ENCODE measurements at places on chromosomes 4 and X.

GRCh38 chrX:66018585-66019309 lies 21.1 kb downstream of the VSIG4 start:
- DNase-seq, result no peak

GRCh38 chr4:182698212-182698611 lies 219.0 kb downstream of the DCTD start:
- DNase-seq, result no peak

GRCh38 chr4:1187182-1187581 lies 14.8 kb upstream of the SPON2 start:
- DNase-seq, result peak; percentile 52

DNA sequence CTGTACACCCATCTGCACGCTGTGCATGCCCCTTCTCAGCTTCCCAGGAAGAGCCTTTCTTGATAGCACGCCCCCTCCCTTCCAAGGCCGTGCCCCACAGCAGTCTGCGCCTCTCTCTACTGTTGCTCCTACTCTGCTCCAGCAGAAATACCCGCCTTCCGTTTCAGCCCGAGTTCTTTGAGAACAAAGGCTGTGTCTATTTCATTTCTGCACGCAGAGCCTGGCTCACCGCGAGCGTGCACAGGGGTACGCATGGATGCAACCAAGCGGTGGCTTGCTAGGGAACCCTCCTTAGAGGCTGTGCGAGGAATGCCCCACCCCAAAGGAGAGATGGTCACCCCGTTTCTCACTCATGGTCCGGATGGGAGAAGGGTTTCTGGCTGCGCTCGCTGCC lies 485 bp downstream of the AADAT start:
- DNase-seq, result no peak

GRCh38 chr4:113692809-113693411 lies 68.6 kb downstream of the CAMK2D start:
- DNase-seq, result no peak

- DNase-seq, result no peak
Measured at GRCh38 chr4:107131295-107131694, 95.2 kb upstream of the DKK2 start.

DNA sequence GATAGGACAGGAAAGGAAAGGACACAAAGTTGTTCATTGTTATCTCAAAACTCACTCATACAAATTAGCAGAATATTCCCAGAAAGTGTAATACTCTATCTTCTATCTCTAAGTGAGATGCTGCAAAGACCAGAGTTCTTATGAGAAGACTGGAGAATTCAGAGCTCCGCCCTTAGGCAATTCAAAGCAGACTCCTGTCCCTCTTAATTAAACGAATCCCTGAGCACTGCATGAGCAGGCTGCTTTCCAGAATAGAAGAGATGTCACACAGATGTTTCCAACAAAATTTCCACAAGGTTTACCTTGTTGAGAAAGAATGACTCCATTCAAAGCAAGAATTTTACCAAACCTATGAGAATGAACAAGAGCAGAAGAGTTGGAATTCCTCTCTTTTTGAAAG lies 630.8 kb upstream of the INTU start:
- DNase-seq, result no peak

- no peak for DNase-seq
Measured at GRCh38 chrX:11261260-11261659, 32.0 kb upstream of the AMELX start.

DNA sequence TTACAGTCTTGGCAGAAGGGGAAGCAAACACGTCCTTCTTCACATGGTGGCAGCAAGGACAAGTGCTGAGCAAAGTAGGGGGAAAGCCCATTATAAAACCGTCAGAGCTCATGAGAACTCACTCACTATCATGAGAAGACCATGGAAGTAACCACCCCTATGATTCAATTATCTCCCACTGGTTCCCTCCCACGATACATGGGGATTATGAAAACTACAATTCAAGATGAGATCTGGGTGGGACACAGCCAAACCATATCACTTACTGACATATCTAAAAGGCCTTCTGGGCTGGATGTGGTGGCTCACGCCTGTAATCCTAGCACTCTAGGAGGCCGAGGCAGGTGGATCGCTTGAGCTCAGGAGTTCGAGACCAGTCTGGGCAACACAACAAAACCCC lies 117.1 kb upstream of the USP9X start:
- DNase-seq, result no peak

- no peak for DNase-seq
Measured at GRCh38 chr4:56310401-56311125, 76.7 kb downstream of the AASDH start.

- no peak for DNase-seq
Measured at GRCh38 chr4:64642936-64643335, 233.7 kb upstream of the TECRL start.
